ENCODE measurements at places on chromosomes 4 and X.

DNA sequence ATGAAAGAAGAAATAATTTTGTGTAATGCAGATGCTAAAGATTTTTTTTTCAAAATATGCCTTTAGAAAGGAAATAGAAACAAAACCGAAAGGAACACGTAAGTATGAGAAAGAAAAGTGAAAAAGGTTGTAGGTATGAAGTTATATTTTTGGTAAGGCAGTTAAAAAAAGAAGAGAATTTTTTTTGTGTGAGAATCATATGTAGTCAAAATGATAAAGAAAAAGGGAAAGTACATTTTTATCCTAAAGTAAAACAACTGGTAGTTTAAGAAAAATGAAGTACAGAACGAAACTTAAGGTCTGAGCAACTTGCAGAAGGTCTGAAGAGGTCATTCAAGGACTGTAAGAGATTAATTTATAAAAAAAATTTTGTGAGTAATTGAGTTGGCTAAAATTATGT, 164.0 kb upstream of the TRAM1L1 start:
- no peak for DNase-seq

GRCh38 chr4:4680758-4681157, 138.9 kb upstream of the STX18 start:
- DNase-seq = no peak

- DNase-seq = no peak
Observed at GRCh38 chrX:150182161-150182560, 181.0 kb upstream of the MAMLD1 start.

GRCh38 chr4:24669751-24670150, 85.4 kb upstream of the DHX15 start:
- DNase-seq = no peak
